Calu3 (cell line): ENCODE measurements at places on chromosomes 1 and 21. TPM values are rescaled to one million over a fixed set of nuclear protein-coding genes. Genes with fewer than 3 reads are reported as not detected.

- H3K27me3 ChIP-seq: no peaks in the 10 kb centered on the region
- DNase-seq: no peak
- no peak overlapping the region for H3K27ac ChIP-seq
- H3K4me3 ChIP-seq: no peak overlapping the region
Observed at GRCh38 chr1:81493102-81493869, 307.4 kb upstream of the ADGRL2 start.

DNA sequence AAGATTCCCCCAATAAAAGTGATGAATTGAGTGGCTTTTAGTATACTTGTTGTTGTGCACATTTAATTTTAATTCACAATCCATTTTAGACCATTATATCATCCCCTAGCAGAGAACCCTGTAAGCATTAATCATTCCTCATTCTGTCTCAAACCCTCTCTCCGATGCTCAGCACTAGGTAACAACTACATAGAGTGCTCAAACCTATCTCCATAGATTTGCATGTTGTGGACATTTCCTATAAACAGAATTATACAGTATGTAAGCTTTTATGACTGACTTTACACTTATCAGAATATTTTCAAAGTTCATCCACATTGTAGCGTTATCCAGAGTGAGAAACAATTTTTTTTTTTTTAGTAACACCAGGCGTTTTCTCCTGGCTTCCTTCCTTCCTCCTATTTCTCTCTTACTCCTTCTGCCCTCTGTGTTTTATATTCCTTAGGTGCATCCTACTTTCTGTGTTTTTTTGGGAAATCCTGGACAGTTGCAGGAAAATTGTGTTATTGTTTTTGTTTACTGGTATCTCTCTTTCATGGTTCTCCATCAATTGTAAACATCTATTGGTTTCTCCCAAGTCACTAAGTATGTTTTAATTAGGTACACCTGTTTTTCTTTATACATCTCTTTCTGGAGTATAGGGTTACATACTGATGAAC is 1528.0 kb upstream of the TPTE start:
- peak; percentile 30 for DNase-seq
- peaks cover 77% of the 10 kb centered on the region for H3K36me3 ChIP-seq
- peaks cover 48% of the 10 kb centered on the region for H3K27me3 ChIP-seq
- H3K4me3 ChIP-seq: peak overlapping the region; percentile 1
- H3K4me1 ChIP-seq: no peaks in the 10 kb centered on the region

- peaks cover 32% of the 10 kb centered on the region for H3K27me3 ChIP-seq
- DNase-seq: no peak
- H3K27ac ChIP-seq: no peak overlapping the region
- H3K36me3 ChIP-seq: no peaks in the 10 kb centered on the region
- no peak overlapping the region for H3K4me3 ChIP-seq
- H3K4me1 ChIP-seq: peaks cover 6% of the 10 kb centered on the region
Observed at GRCh38 chr21:38439957-38440356, 58.3 kb downstream of the ERG start.

DNA sequence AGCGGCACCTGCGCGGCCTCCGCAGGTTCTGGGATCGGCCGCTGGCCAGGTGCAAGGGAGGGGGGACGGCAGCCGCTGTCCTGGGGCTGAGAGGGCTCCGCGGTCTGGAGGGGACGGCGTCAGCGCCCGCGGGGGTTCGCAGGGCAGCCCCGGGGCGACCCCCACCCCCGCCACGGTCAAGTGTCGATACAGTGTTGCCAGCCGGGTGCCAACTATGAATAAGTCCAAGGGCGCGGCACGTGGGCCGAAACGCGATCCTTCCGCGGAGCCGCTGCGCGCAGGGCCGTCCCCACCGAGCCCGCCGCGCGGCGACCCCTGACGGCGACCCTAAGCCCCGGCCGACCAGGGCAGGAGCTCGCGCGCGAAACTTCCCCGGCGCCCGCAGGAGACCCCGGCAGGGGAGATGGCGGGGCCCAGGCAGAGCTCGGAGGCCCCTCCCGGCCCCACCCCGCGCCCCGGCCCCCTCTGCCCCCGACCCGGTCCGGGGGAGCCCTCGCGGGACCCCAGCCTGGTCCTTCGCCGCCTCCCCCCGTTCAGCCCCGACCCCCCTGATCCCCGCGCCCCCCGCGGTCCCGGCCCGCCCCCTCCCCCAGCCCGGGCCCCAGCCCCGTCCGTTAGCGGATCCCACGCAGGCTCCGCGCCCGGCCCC is 586 bp upstream of the AGPAT3 start:
- H3K4me3 ChIP-seq: peak overlapping the region; percentile 62
- H3K27me3 ChIP-seq: no peaks in the 10 kb centered on the region
- peak; percentile 68 for DNase-seq
- H3K36me3 ChIP-seq: peaks cover 23% of the 10 kb centered on the region
- H3K4me1 ChIP-seq: peaks cover 27% of the 10 kb centered on the region
- no peak overlapping the region for H3K27ac ChIP-seq

- DNase-seq: no peak
- peaks cover 9% of the 10 kb centered on the region for H3K36me3 ChIP-seq
- H3K27ac ChIP-seq: no peak overlapping the region
- H3K27me3 ChIP-seq: no peaks in the 10 kb centered on the region
- H3K4me1 ChIP-seq: no peaks in the 10 kb centered on the region
Observed at GRCh38 chr1:171472183-171472647, 13.1 kb upstream of the PRRC2C start.

DNA sequence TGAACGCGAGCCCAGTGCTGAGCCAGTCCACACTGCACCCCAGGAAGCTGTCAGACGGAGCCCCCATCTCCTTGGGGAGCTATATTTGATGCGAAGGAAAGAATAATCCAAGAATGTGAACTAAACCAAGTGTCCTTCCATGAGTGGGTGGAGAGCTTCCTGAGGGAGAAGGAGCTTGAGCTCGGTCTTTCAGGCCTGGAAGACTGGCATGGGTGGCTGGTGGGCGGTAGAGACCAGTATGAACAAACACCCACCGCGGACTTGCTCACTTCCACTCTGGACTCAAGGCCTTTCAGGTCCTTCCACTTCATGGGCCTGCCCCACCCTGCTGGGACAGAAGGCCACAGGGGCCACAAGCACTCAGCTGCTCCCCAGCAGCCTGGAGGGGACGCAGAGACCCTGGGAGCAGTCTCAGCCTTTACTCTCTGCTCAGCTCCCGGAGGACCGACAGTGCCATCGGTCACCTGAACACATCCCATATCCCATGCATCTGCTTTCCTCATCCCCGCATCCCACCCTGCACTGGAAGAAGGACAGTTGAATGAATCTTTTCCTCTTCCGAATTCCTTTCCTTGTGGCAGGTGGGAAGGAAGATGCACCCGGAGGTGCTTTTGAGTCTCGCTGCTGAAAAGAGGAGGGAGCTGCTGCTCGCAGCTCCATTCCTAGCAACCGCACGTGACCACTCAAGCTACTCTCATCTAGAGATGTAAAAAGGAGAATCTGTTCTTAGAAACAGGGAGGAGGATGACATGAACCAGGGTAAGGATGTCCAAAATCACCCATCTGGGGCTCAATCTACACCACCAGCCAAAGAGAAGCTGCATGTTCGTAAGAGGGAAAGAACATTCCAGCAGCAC is 92.3 kb downstream of the PGBD5 start:
- DNase-seq: no peak
- H3K4me3 ChIP-seq: no peak overlapping the region
- peaks cover 10% of the 10 kb centered on the region for H3K36me3 ChIP-seq
- no peak overlapping the region for H3K27ac ChIP-seq

Gene S1PR1
- not detected in 2 replicates for total RNA-seq

Gene TFF2
- 0.59 TPM in 1 of 2 replicates, not detected in the other for total RNA-seq

Gene OR10Z1
- total RNA-seq: not detected in 2 replicates
